ENCODE measurements at places on chromosomes 4 and X. TPM values are rescaled to one million over a fixed set of nuclear protein-coding genes. Genes with fewer than 3 reads are reported as not detected.

- no peak for DNase-seq
- peaks cover 31% of the 10 kb centered on the region for H3K36me3 ChIP-seq
- no peak overlapping the region for H3K27ac ChIP-seq
Measured at GRCh38 chr4:145904413-145905177, 34.0 kb downstream of the ZNF827 start.

GRCh38 chr4:101008503-101008902 lies 338.8 kb downstream of the PPP3CA start:
- no peaks in the 10 kb centered on the region for H3K36me3 ChIP-seq
- DNase-seq, result no peak
- no peak overlapping the region for H3K27ac ChIP-seq
- no peaks in the 10 kb centered on the region for H3K4me1 ChIP-seq

- H3K36me3 ChIP-seq, result no peaks in the 10 kb centered on the region
- H3K4me1 ChIP-seq, result peaks cover 19% of the 10 kb centered on the region
- peak; percentile 46 for DNase-seq
Measured at GRCh38 chrX:20265221-20265725, 1.4 kb downstream of the RPS6KA3 start.

- H3K4me1 ChIP-seq, result no peaks in the 10 kb centered on the region
- no peaks in the 10 kb centered on the region for H3K36me3 ChIP-seq
- H3K27me3 ChIP-seq, result no peaks in the 10 kb centered on the region
- no peak for DNase-seq
Measured at GRCh38 chr4:2831611-2832308, 11.9 kb upstream of the ADD1 start.

- peak overlapping the region; percentile 86 for H3K27ac ChIP-seq
- peaks cover 38% of the 10 kb centered on the region for H3K4me1 ChIP-seq
- H3K4me3 ChIP-seq, result no peak overlapping the region
- H3K27me3 ChIP-seq, result no peaks in the 10 kb centered on the region
- no peaks in the 10 kb centered on the region for H3K36me3 ChIP-seq
- no peak for DNase-seq
Measured at GRCh38 chrX:115367951-115368350, 78.4 kb downstream of the LUZP4 start.

DNA sequence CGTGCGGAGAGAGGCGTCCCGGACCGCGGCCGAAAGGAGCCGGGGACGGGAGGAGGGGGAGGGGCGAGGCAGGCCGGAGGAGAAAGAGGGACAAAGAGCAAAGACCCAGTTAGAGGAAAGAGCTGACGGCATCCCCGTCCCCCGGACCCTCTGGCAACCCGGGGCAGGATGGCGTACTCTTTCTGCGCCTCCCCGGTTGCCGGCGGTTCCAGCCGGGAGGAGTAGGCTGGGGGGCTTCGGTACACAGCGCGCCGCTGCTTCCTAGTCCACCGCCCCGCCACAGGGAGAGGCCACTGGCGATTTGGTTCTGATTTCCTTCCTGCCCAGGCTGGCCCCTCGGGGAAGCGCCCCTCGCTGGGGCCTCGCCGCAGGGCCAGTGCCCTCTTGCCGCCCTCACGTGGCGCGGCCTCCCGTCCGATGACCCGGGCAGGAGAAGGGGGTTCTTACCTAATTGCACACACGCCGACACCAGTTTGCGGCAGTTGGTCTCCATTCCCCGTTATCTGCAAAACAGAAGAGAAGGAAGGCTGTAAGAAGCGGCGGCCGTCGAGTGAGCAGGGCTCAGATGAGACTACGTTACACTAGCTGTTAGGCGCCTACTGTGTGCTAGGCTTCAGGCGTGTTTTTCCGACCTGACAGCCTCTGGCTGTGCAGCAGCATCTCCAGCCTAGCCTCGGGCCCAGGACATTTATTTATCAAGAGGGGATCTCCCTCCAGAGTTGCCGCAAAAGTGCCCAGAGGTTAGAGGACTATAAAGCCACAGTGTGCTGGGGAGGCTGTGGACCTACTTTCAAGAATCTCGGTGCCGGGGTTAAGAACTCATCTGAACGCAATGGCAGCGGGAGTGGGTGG lies 9.9 kb upstream of the PITX2 start:
- no peak for DNase-seq
- peaks cover 19% of the 10 kb centered on the region for H3K4me1 ChIP-seq
- no peak overlapping the region for H3K27ac ChIP-seq
- H3K36me3 ChIP-seq, result peaks cover 54% of the 10 kb centered on the region
- no peak overlapping the region for H3K4me3 ChIP-seq
- H3K27me3 ChIP-seq, result no peaks in the 10 kb centered on the region

- H3K36me3 ChIP-seq, result no peaks in the 10 kb centered on the region
- H3K27me3 ChIP-seq, result no peaks in the 10 kb centered on the region
- H3K4me1 ChIP-seq, result no peaks in the 10 kb centered on the region
- no peak overlapping the region for H3K4me3 ChIP-seq
- no peak overlapping the region for H3K27ac ChIP-seq
- DNase-seq, result no peak
Measured at GRCh38 chr4:24922416-24922815, 9.6 kb upstream of the CCDC149 start.

GRCh38 chrX:39133971-39134370 lies 332.7 kb downstream of the MID1IP1 start:
- no peak overlapping the region for H3K27ac ChIP-seq
- no peaks in the 10 kb centered on the region for H3K27me3 ChIP-seq
- H3K4me3 ChIP-seq, result no peak overlapping the region

DNA sequence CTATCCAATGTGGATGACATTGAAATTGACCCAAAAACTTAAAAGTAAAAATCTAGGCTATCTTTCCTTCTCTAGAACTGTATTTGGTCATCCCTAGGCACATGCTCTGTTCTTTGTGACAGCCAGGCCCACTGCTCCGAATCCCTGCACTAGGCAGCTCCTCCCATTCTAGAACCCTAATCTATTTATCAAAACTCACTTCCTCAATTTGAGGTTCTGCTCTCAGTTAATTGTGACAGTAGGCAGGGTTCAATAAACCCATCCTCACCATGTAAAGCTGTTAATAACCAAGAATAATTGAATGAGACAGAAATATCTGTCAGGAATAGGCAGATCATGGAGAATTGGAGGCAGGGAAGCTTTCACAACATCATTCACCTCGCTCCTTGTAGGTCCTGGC lies 51.9 kb upstream of the IRF2 start:
- H3K4me3 ChIP-seq, result no peak overlapping the region
- H3K36me3 ChIP-seq, result no peaks in the 10 kb centered on the region

DNA sequence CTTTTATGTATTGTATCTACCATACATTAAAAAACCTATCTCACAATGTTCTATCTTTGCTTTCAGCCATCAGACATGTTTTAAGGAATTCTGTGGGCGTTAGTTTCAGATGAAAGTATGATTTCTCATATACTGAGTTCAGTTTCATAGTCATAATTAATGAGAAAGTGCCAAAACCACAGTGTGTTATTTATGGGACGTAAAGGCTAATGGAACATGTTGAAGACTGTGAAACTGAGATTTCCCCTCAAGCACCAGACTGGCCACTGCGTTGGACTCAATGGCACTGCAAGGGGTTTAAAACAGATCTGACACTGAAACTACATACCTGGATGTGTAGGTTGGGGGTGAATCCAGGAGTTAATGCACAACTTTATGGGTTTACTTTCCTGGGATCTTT lies 32.0 kb downstream of the F8 start:
- no peak overlapping the region for H3K4me3 ChIP-seq
- no peaks in the 10 kb centered on the region for H3K27me3 ChIP-seq
- DNase-seq, result no peak
- no peak overlapping the region for H3K27ac ChIP-seq
- no peaks in the 10 kb centered on the region for H3K4me1 ChIP-seq
- H3K36me3 ChIP-seq, result no peaks in the 10 kb centered on the region

DNA sequence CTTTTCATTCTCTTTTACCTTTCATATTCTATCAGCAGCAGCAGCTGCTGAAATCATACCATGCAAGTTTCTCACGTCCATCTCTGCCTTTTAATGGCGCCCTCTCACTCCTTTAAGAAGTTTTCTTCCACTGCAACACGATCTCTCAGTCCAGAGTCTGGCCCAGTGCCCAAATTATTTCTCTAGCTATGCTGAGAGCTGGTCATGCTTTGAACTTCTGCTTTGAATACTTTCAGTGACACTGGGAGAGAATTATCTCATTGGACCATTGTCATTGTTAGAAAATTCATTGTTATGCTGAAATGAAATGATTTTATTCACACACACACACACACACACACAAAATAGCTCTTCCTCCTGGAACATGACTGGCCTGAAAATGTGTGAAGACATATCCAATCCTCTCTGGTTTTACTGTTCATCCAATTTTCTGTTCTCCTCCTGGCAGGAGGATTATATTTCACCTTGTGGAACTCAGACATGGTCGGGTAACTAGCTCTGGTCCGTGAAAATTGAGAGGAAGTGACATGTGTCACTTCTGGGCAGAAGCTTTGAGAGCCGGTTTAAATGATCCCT lies 1.3 kb upstream of the PDHA1 start:
- H3K27me3 ChIP-seq, result no peaks in the 10 kb centered on the region
- H3K27ac ChIP-seq, result no peak overlapping the region
- H3K4me3 ChIP-seq, result no peak overlapping the region

GRCh38 chrX:48045410-48046311 lies 25.8 kb downstream of the ZNF630 start:
- no peak for DNase-seq
- H3K27ac ChIP-seq, result no peak overlapping the region
- no peaks in the 10 kb centered on the region for H3K27me3 ChIP-seq
- H3K4me1 ChIP-seq, result no peaks in the 10 kb centered on the region
- no peak overlapping the region for H3K4me3 ChIP-seq
- H3K36me3 ChIP-seq, result no peaks in the 10 kb centered on the region

GRCh38 chr4:6909970-6910339 lies 329 bp downstream of the TBC1D14 start:
- H3K4me3 ChIP-seq, result peak overlapping the region; percentile 89
- DNase-seq, result no peak
- H3K36me3 ChIP-seq, result no peaks in the 10 kb centered on the region
- no peak overlapping the region for H3K27ac ChIP-seq

GRCh38 chr4:119046263-119046662 lies 89.4 kb upstream of the MYOZ2 start:
- DNase-seq, result no peak
- H3K4me3 ChIP-seq, result no peak overlapping the region
- no peak overlapping the region for H3K27ac ChIP-seq
- peaks cover 41% of the 10 kb centered on the region for H3K4me1 ChIP-seq
- no peaks in the 10 kb centered on the region for H3K36me3 ChIP-seq

Gene SHROOM4
- total RNA-seq, result 6.6 TPM

Gene ELF4
- 26.7 TPM for total RNA-seq

Gene NLGN4X
- 1.2 TPM for total RNA-seq

Gene SMIM31
- not detected for total RNA-seq

Gene DTHD1
- total RNA-seq, result not detected

Gene SMIM14
- 16.1 TPM for total RNA-seq

Gene GRIA2
- not detected for total RNA-seq

Gene ALAS2
- total RNA-seq, result not detected

Gene ZNF518B
- 23.5 TPM for total RNA-seq
